ENCODE measurements at places on chromosomes 1 and 21.
A peak's percentile ranks its signal among the peaks of the same experiment; 100 is the strongest.

DNA sequence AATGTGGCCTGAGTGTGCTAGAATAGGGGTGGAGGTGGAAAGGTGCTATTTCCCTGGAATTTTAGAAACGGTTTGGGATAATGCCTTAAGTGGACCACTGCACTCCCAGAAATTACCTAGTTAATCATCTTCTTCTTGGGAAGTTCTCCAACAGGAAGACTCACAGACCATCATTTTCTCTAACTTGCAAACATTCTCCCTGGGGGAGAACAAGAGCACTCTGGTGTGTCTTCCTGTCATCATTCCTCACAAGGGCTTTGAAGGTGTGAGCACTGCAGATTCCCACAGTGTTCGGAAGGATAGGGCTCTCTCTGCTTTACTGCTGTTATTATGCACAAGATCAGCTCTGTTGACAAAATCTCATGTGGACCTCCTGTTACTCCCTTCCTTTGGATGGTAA is 54.9 kb upstream of the TSPAN2 start:
- no peak for DNase-seq

DNA sequence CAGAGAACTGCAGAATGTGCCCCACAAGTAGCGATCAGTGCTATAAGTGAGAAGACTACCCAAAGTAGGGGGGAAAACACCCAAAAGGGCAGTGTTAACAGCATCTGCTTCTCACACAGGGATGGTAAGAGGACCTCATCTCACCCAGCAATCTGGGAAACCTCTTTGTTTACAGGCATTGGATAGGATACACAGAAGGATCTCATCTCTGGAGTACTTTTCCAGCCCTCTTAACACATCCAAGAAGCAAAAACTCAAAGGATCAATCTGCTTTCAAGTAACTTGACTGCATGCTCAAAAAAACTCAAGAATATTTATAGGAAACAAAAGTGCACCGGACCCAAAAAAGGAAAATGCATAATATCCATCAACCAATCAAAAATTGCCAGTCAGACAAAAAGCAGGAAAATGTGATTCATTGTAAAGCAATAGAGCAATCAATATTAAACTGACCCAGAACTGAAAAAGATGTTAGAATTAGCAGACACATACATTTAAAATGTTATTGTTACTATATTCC is 311.0 kb upstream of the CXADR start:
- DNase-seq: no peak

GRCh38 chr1:11982010-11982392 is 1.8 kb downstream of the MFN2 start:
- no peak for DNase-seq

DNA sequence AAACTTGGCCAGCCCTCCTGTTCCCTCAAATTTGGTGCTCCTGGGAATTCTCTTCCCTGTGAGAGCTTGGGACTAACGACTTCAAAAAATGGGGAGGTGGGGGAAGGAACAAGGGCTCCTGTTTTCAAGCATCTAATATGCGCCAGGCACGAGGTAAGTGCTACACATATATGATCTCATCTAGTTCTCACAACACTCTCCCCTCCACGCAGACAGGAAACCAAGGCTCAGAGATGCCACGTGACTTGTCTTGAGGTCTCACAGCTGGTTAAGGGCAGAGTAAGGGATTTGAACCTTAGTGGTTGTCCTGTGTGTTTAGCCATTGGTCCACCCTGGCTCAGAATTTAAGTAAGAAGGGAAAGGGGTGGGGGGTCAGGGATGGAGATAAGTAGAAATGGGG is 125.9 kb downstream of the DMRTB1 start:
- no peak for DNase-seq

- no peak for DNase-seq
Measured at GRCh38 chr1:94055459-94056122, 65.4 kb downstream of the ABCA4 start.

DNA sequence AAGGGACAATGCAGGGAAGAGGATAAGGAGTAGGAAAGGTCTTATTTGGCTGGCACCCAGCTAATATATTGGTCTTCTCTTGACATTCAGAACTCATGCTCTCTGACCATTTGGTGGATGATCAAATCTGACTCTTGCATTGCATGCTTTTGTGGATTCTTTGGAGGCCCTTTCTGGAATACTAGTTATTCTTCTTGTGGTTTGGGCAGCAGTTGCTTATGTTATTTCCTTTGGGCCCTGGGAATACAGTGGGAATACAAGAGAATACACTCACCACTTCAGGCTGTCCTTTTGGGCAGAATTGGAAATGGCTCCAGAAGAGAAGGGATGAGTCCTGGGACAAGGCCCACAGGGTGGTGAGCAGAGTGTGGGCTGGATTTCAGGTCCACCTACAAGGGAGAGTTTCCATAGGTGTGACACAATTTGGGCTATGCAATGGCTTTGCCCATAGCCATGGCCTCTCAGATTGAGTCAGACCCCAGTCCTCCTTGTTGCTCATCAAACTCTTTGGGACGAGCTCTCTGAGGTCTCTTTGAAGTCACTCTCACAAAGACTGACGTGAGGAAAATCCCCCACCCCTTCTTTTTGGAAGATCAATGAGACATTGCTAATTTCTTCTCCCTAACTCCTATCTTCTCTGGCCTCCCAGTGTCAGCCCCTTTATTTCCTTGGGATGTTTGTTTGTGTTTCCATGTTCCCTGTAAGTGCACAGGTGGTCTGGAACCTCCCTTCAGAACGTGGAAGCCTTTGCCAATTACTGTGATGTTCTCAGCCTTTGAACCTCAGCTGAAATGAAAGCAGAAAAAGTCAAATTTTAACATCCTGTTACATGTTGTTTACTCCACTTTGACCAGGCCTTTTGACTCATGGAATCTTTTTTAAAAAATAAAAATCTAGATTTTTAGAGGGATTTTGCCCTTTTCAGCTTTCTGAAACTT is 19.4 kb downstream of the HSD11B1 start:
- no peak for DNase-seq

DNA sequence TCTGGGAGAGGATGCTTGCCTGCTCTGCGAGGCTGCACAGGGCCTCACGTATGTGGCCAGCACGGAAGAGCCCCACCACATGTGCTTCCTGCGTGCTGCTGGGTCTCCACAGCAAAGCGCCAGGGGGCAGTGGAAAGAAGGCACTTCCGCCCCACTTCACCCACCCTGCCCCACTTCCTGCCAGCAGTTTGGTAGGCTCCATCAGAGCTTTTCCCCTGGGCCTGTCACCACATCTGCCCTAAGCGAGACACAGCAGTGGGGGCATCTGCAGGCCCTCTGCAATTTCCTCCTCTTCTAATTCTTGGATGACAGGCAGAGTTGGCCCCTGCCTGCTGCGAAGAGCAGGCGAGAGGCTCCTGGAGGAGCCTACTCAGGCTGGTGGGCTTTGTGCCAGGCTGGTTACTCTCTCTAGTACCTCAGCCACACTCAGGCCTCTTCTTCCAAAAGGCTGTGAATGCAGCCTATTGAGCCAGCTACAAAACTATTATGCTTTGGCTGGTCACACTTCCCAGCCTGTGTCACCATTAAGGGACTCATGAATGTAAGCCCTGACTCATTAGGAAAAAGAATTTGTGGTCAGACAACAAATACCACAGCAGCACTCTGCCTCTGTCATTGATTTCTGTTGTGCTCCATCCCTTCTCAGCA is 25.0 kb downstream of the CD244 start:
- DNase-seq: no peak

DNA sequence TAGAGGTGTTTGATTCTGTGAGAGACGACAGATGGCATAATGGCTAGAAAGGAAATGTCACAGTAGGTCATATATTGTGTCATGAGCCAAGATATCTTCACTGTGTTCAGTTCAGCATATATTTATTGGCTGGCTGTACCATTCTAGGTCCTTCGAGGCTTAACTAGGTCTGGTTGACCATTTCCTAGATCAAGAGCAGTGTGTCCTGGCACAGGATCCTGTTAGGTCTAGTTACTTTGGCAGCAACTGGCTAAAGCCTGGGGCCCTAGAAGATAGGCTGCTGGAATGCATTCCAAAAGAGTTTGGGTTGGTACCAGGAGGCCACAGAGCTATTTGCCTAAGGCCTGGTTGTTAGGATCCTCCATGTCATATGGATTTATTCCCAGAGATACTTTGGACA is 20.9 kb downstream of the ZBTB40 start:
- no peak for DNase-seq

GRCh38 chr1:75170981-75171380 is 36.8 kb downstream of the LHX8 start:
- no peak for DNase-seq

GRCh38 chr1:203511930-203512329 is 18.0 kb downstream of the OPTC start:
- no peak for DNase-seq

- peak; percentile 41 for DNase-seq
Measured at GRCh38 chr1:8816831-8817411, 519 bp downstream of the RERE start.

DNA sequence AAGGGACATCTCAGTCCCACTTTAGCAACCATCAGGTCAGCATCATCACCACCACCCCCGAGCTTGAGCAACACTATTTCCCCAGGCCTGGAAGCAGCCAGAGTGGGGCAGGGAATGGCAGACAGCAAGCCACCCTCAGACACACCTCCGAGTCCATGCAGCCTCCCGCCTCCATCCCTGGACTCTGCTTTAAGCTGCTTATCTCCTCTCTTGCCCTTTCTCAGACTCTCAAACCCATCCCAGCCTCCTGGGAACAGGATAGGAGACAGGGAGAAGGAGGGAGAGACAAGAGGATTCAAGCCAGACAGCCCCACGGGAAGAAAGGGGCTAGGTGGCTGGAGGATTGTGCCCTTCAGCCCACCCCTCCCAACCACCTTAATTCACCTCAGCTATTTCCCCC is 1.7 kb downstream of the PIAS3 start:
- DNase-seq: no peak

GRCh38 chr1:170707117-170707516 is 43.2 kb downstream of the PRRX1 start:
- DNase-seq: no peak

GRCh38 chr1:66752671-66753371 is 562 bp downstream of the DYNLT5 start:
- peak; percentile 6 for DNase-seq

GRCh38 chr1:19800076-19800804 is 524 bp upstream of the TMCO4 start:
- DNase-seq: no peak

DNA sequence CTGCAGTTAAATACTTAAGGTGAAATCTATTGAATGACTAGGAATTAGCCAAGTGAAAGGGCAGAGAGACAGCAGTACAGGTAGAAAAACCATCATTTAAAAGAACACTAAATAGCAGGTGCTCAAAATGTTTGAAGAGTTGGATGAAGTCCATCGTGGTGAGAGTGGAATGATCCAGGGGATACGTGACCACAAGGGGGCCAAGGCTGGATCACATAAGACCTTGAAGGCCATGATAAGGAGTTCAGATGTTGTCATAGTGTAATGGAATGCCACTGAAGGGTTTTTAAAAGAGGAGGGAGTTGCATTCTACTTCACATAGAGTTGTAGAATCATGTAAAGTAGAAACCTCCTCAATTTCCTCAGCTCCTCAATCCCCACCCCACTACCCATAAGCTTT is 34.8 kb upstream of the HOOK1 start:
- no peak for DNase-seq

DNA sequence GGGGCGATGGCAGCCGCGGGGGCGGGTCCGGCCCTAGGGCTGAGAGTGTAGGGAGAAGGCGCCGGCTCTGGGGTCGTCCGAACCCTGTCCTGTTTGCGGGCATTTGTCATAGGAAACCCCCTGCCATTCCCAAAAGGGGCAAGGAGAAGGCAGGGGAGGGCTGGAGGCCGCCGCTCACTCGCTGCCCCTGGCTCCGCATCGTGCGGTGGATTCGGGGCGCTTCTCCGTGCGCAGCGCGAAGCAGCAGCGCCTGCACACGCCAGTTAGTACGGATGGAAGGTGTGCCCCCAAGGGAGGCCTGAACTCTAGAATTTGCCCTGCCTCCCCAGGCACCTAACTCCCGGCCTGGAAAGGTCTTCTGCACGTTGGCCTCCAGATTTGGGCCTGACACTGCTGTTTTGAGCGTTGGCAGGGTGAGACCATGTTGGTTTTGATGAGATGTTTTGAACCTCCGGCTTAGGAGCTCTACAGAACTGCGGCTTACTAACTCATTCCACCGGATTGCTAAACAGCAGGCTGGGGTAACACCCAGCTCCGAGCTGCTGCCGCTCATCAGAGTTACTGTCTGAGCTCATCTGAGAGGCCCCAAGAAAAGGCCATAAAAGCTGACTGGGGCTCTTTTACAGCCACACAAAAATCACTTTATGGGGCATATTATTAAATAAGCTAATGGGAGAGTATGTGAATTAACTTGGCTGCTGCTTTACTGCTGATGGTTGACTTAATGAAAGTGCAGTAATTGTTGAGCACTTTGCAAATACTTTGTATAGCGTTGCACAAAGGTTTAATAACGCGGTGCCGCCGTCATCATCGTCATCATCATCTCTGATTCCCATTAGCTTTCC is 987 bp downstream of the GPR137B start:
- DNase-seq: peak; percentile 42

- peak; percentile 96 for DNase-seq
Measured at GRCh38 chr1:26111530-26112406, at the start of gene PDIK1L. Gene PDIK1L (plus strand): TSS chr1:26111824. CDS start chr1:26114309, 2,485 bp downstream.

DNA sequence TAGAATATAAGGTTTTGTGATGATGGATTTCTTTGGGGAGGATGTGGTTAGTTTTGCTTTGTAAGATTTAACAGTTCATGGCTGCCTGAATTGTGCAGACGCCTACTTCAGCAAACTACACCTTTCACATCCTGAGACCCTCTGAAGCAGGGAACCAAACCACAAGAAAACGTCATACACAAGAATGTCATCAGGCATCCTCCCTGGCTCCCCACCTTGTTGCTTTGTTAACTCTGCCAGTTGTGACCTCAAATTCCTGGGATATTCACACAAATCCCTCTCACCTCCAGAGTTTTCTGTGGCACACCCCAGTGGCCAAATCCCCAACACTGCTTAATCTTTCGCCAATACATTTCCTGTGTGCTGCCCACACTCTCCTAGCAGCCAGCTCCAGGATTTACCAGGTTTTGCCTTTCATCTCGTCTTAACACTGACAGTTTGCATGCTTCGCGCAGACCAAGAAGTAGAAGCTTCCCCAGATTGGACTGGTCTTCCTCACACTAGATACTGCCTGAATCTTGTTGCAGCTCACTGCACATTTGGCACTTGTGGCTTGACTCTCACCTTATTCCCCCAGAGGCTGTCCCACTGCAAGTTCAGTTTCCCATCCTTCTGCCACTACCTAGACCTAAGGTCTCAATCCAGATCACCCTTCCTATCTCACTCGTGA is 51.1 kb upstream of the CTTNBP2NL start:
- DNase-seq: no peak

- DNase-seq: no peak
Measured at GRCh38 chr1:84430546-84430945, 32.3 kb downstream of the DNASE2B start.

All from nephron progenitor cell (in vitro differentiated cells).